Urinary bladder (tissue), 4 donors: ENCODE measurements at places on chromosomes 7 and 10. TPM values are rescaled to one million over a fixed set of nuclear protein-coding genes. Genes with fewer than 3 reads are reported as not detected.

The DMBT1 gene
- 0.48 TPM for total RNA-seq

The DPYSL4 gene
- total RNA-seq = 1.7 TPM

The CALHM3 gene
- not detected for total RNA-seq

The SYT15 gene
- total RNA-seq = 2.5 TPM

The PLEKHS1 gene
- 0.42 TPM for total RNA-seq

DNA sequence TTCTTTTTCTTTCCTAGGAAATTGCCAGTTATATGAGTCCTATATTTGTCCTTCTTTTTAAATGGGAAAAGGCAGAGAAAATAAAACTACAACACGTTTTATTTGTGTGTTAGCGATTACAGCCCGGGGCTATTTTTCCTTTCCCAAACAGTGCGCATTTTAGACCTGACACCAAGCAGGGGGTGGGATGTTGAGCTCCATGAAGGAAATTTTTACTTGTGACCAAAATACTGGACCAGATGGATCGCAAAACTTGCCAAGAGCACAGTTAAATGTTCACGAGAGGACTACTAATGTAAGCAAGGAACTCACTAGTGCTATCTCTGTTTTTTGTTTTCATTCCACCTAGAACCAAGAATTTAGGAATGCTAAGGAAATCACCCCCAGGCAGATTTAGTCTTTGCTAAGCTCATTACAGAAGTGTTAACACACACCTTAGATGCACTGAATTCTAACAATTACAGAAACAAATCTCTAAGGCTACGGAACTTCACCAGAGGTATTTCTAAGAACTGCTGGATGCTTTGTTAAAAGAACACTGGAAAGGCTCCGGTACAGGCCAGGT, 114.8 kb downstream of the JAZF1 start:
- DNase-seq = peak; percentile 37

- no peak for DNase-seq
Measured at GRCh38 chr7:47937711-47938573, 10.3 kb downstream of the PKD1L1 start.

DNA sequence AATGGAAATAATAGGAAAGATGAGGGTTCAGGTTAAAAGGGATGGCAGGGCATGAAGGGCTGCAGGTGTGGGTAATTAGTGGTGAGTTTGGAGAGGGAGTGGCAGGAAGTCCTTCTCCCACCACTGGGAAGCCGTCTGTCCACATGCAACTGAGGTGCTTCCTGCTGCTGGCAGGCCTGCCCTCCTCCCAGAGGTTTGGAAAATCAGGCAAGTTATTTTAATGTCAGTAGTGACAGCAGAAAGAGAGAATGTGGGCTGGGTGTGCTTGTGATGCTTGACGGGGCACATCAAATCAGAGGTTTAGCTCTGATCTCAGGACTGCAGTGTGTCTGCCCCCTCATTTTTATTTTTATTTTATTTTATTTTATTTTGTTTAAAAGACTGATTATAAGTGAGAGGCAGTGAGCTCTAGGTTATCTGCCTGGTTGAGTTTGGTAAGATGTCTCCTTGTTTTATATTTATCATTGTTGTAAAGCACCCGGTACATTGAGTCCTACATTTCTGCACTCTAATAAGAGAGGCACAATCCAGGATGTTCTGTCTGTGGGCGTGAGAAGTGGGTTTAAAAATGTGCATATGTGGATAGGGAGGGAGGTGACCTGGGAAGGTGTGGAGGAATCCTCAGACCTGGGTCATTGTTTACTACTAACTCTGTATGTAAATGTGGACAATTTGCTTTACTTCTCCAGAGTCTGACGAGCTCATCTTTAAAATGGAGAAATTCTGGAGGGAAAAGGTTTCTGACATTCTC, 504.4 kb downstream of the LRMDA start:
- no peak for DNase-seq

DNA sequence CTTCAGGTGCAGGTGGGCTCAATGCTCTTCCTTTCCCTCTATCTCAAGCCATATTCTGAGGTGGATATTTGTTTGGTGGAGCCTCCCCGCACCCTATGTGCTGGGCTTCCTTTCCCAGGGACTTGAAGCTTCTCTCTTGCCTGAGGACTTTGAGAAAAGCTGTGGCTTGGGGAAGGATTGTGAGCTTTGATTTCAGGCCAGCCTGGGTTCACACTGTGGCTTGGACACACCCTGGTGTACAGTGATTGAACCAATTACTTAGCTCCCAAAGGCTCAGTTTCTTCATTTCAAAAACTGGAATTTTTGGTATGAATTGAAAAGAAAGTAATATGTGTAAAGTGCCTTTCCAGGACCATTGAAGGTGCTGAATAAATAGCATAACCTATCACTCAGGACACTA, 224.5 kb upstream of the GLI3 start:
- no peak for DNase-seq

DNA sequence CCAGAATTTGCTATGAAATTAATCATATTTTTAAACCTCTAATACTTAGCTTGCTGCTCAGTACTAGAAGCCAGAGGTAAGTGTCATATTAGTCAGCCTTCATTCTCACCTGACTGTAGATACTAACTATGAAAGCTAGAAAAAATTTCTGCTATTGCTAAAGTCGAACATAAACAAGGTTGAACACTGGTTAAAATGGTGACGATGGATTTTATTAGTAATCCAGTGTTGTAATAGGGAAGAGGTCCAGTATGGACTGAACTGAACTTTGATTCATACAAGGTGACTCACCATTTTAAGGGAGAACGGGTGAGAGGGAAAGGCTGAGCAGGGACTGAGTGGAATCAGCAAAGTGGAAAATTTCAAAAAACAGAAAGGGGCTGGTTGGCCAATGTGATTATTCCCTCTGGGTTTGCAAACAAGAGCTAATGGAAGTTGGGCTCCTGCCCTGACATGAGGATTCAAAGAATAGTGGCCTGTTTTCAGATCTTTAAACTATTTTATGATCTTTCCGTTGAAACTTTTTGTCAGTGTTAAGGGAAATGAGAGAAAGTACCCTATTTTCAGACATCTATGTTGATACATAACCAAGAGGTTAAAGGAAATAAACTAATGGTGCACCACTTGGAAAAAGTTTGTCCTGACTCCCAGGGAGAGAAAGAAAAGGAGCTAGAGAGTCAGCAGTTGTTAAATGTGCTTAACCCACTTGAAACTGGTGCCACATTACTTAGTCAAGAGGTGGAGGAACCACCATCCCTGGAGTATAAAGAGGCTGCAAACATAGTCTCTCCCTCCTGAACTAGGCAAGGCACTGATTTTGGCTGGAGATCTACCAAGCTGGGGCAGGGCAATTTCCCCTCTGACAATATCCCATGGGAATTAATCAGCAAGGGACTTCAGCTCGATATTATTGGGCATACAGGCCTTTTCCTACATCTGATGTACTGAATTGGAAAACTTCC, 15.3 kb upstream of the AKR1C1 start:
- DNase-seq = no peak

DNA sequence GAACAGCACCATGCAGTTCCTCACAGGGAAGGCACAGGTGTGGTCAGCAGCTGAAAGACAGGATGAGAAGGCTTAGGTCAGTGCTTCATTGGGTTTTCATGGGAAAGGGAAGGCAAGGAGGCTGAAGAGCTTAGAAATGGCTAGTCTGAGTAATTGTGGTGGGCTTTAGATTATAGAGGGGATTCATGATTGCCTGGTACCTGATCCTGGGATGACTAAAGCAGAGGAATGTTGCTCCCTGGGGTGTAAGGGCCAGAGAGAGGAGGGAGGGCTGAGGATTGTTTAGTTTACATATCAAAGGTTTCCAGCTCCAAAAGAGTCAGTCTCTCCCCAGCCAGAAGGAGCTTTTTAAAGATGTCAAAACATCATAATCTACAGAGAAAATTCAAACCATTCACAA, 396.3 kb upstream of the POM121L12 start:
- no peak for DNase-seq

GRCh38 chr10:113498997-113499396, 53.9 kb upstream of the HABP2 start:
- no peak for DNase-seq

DNA sequence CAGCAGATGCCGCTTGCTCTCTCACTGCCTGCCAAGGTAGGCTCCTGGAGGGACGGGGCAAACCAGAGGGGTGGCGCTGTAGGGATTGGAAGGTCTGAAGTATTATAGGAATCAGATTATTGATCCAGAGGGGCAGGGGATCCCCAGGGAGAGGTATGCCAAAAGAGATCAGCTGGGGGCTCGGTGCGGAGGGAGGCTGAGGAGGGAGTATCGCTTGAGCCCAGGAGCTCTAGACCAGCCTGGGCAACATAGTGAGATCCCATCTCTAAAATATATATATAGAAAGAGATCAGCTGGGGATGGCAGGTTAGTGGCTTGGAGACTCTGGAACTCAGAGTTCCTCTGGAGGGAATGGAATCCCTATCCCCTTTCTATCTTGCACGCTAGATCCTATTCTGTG, 7.0 kb upstream of the PCOLCE start:
- no peak for DNase-seq

- no peak for DNase-seq
Measured at GRCh38 chr10:87598700-87599099, 61.0 kb upstream of the PAPSS2 start.

DNA sequence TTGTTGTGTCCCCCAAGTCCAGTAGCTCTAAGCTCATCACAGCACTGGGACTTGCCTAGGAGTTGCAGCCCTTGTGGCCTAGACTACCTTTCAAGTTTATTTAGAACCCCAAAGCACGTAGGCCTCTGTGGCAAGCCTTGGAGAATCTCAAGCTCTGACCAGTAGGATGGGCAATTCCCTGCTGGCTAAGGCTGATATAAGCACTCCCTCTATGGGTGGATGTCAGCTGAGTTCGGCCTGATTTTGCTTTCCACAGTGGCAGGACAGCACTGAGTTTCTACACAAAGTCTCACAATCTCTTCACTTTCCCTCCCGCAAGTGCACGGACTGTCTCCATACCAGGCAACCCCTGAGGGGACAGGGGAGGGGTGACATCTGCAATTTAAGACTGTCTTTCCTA, 886.4 kb upstream of the LRRN3 start:
- no peak for DNase-seq

DNA sequence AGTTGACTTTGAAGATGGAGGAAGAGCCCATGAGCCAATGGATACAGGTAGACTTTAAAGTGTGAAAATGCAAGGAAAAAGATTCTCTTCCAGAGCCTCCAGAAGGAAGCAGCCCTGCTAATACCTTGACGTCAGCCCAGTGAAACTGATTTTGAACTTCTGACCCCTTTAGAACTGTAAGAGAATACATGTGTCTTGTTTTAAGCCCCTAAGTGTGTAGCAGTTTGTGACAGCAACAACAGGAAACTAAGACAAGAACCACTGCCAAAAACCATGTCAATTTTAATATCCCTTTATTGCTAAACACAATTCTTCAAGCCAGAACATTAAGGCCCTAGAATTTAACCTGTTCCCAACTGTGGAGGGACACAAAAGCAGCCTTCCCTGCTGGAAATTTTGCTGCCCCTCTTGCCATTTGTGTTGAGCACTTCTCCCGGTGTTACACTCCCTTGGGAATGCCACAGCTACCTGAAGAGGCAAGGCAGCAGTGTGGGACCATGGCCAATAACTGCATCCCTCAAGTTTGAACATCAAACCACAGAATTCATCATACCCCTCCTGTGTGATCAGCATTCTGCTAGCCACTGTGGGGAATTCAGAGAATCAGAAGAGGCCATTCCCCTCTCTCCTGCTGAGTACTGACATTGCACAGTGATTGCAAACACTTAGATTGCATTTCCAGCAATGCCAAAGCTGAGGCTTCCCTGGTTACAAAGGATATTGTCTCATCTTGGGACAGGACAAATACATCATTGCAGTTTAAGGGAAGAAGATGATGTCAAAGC, 12.3 kb upstream of the CCDC172 start:
- no peak for DNase-seq

DNA sequence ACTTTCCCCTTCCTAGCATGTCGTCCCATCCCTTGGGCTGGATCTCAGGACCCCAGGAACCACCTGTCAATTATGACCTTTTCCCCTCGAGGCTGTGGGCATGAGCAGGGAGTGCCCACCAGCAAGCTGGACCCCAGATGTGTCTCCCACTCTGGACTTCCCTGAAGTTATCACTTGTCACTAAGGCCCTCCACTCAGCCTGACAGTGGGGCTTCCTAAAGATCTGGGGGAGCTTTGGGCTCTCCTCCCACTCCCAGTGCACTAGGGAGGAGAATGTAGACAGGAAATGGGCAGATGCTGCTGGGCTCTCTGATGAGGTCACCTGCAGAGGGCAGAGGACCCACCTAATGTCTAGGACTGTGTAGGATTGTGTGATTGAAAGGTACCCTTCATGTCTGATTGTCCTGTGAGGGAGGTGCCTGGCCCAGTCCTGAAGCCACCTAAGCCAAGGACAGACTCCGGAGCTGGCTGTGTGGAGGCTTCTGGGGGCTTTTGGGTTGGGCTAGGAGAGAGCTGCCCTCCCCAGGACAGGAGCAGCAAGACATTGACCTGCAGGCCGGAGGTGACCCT, 18.7 kb downstream of the MYO1G start:
- no peak for DNase-seq

- peak; percentile 52 for DNase-seq
Measured at GRCh38 chr10:119006451-119007210, 22.9 kb upstream of the NANOS1 start.
